ENCODE measurements at places on chromosomes 12 and 14.

- no peak for DNase-seq
Observed at GRCh38 chr12:117356048-117356447, 5.4 kb downstream of the NOS1 start.

DNA sequence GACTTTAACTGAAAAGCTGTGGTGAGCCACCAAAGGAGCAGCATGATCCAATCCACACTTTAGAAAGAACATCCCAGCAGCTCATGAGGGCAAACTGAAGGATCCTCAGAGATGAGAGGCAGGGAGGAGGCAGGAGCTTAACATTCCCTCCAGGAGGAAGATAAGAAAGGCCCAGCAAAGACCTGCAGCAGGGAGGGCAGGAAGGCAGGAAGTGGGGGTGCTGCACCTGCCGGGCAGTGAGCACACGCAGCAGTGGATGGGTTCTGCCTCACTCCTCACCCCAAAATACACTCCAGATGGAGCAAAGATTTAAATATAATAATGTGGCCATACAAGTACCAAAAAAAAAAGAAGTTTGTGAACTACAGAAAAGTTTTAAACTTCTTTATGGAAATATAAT, 48.4 kb downstream of the GCH1 start:
- no peak for DNase-seq

DNA sequence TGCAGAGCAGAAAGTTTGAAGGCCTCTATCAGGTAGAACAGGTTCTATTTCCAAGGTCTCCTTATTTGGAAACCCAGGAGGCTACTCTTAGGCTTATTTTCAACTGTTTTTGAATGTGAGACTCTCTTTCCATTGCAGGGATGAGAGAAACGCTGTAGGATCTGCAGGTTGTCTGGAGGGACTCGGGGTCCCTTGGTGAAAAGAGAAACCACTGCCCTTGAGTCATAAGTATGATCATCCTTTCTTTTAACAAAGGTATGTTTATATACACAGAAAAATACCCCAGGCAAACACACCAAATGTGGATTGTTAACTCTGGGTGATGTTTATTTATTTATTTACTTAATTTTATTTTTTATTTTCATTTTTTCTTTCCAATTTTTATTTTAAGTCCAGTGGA, 57.8 kb upstream of the MAX start:
- DNase-seq: no peak

DNA sequence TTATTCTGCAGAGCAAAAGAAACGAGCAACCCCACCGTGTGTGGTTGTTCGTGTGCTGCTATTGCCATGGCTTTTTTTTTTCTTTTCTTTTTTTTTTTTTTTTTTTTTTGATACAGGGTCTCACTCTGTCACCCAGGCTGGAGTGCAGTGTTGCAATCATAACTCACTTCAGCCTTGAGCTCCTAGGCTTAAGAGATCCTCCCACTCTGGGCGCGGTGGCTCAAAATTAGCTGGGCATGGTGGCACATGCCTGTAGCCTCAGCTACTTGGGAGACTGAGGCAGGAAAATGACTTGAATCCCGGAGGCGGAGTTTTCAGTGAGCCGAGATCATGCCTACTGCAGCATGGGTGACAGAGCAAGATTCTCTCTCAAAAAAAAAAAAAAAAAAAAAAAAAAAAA, 144.2 kb downstream of the ESR2 start:
- DNase-seq: no peak

DNA sequence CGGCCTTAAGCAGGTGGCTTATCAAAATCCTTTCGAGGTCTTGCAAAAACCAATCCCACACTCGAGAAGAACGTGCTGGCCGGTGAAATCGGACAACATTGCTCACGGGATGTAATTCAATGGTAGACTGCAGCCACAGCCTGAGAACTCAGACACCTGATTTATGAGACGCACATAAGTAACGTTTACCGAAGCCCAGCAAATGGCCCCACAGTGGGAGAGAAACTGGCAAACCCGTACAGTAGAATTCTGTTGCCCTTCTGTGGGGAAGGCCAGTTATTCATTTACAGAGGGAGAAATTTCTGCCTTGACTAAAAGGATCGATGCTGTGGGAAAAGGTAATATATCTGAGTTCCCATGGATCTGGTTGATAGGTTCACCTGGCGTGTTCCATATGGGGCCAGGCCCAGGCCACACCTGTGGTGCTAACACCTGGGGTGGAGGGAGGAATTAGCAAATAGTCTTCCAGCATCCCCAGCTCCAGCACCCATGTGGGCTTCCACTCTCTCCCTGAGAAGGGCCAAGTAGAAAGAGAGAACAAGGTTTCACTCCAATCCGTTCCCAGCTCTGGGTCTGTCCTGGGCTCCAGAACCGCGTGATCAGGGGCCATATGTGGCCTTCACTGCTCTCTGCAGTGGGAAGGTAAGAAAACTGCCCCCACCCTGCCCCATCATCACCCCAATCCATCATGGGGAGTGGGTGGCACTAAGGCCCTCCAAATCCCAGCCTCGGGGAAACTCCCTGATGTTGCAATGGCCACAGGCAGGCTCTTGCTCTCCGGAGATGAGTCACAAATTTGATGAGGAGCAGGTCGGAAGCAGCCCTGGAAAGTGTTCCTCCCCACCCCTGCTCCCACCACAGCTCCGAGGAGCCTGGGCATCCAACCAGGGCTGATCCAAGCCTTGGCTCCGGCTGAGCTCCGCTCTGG, 12.7 kb downstream of the BDKRB1 start:
- no peak for DNase-seq

DNA sequence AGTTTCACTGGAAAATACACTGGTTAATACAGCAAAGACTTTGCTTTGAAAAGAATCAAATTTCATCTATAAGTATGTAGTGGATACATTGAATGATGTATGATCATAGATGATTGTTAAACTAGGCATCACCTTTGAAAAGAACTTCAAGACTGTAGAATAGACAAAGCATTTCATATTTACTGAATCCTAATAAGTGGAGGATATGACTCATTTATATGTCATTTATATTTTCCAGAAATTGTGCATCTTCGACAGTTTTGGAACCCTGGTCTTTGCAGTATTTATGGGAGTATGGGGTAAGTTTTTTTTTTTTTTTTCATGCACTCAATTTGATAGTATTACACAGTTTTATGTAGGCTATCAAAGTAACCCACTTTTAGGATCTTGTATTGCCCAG, 161.9 kb downstream of the ANO6 start:
- DNase-seq: no peak

DNA sequence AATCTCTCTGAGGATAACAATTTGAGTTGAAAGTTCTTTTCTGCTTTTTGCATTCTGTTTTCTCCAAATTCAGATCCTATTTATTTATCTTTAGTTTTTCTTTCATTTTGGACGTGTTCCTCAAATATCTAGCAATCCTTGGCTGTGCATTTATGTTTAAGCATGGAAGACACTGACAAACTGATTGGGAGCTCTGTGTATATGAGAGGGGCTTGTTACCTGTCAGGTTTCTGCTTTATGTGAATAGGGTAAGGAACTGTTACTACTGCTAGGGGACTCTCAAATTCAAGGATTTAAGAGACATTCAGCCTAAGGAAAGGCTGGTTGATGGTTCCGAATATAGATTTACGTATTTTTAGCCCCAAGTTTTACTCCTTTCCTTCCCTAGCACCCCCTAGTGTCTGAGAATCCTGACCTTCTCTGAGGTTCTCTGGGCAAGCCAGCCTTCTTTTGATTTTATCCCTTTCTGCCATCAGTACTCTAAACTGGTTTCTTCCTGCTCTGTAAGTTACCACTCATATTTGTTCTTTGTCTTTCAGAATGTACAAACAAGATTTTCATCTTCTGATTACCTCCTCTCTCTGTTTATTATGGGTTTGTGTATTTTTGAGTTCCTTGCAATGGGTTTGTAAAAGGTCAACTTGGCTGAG, 30.5 kb downstream of the YLPM1 start:
- no peak for DNase-seq
